Left kidney (tissue), 8 donors: ENCODE measurements at places on chromosomes 11 and 22.

DNA sequence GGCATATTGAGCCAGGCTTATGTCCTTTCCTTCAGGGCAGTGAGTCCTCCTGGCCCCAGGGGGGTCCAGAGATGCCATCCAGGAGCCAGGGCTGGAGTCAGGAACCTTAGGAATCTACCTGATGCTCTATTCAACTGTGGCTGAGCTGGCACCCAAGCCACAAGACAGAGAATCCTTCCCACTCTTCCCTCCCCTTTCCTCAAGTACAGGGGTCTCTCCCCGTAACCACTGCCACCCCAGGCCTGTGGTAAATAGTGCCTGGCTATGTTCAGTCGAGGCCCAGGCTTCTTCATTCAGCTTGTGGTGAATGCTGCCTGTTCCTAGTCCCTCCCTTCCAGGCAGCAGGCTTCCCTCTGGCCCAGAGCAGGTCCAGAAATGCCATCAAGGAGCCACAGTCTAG lies 45.5 kb upstream of the THY1 start:
- DNase-seq, result no peak

GRCh38 chr22:22753526-22754267 lies 109.3 kb downstream of the GGTLC2 start:
- DNase-seq, result peak; percentile 27

DNA sequence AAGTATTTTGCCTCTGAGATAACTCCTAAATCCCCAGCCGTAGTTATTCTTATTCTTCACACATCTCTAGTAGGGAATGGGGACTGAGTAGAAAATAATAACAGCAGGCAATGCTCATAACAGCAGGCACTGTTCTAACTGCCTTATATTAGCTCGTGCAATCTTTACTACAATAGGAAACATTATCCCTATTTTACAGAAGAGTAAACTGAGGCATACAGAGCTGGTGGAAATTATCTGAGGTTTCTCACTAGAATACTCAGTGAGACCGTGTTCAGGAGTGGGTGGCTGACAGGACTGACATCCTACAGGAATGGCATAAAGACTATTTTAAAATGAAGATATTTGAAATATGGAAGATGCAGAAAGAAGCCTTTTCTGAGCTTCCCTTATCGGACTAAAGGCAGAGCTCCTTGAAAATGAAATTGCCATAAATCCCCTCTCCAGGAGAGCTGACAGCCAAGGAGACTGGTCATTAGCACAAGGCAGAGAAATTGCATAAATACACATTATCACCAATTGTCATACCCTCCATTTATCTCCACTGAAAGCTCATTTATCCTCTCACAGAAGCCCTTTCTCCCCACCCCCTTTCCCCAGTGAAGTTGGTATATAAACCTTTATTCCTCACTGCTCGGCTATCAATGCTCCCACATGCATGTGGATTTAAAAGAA lies 93.9 kb downstream of the RASSF10 start:
- no peak for DNase-seq

DNA sequence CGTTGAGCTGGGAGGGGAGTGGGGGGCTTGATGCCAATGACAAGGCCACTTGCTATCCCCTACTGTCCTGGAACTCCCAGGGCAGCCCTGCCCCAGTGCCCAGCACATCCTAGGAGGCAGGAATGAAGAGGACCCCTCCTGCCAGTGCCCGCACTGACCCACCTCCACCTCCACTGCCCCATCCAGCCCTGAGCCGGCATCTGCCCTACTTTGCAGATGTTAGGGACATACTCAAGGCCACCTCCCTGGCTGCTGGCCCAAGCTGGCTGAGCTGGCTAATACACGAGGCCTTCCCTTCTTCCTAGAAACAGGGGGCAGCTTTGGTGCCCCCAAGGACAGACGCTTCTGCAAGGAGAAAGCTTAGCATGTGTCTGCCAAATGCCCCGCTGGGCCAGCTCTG lies 10.8 kb downstream of the DHCR7 start:
- DNase-seq, result no peak

GRCh38 chr11:2094354-2095197 lies 44.6 kb downstream of the IGF2 start:
- no peak for DNase-seq

- DNase-seq, result no peak
These were observed 90.2 kb downstream of the PLEKHA7 start for GRCh38 chr11:16923987-16924386.

GRCh38 chr11:4495487-4495886 lies 13.0 kb downstream of the OR52K1 start:
- no peak for DNase-seq

DNA sequence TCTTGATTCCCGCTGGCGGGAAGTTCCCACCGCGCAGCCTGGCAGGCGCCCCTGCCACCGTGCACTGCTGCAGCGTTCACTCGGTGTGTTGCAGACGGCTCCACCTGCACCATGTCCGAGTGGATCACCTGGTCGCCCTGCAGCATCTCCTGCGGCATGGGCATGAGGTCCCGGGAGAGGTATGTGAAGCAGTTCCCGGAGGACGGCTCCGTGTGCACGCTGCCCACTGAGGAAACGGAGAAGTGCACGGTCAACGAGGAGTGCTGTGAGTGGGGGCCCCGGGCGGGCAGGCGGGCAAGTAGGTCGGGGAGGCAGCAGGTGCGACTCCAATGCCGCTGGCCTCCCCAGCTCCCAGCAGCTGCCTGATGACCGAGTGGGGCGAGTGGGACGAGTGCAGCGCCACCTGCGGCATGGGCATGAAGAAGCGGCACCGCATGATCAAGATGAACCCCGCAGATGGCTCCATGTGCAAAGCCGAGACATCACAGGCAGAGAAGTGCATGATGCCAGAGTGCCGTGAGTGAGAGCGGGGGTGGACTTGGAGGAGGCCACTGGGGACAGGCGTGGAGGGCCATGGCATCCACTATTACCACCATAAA lies 99.7 kb downstream of the RRAS2 start:
- DNase-seq, result no peak

- no peak for DNase-seq
These were observed 13.4 kb downstream of the C11orf24 start for GRCh38 chr11:68258363-68258765.

DNA sequence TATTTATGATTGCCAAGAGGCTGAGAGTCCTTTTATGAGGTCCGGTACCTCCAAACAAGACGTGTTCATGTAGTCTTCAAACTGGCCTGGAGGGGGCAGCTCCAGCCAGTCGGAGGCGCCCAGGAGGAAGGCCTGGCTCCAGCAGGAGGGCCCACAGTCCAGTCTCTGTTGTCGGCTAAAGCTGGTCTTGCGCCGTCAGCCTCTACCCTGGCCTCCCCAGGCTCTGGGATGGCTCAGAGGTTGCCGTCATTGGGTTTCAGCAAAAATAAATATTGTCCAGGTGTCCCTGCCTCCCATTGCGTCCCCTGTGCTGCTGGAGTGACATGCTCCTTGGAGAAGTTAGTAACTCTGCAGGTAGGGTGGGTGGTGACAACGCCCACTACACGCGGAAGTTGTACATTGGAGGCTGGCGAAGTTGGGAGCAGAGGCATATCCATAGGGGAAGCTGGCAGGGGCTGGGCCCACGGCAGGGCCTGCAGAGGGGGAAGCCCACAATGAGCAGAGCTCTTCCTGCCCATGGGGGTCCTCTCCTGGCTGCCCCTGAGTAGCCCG lies 1.0 kb upstream of the SLC25A1 start:
- peak; percentile 79 for DNase-seq

- no peak for DNase-seq
These were observed 211.4 kb downstream of the ETS1 start for GRCh38 chr11:128375961-128376360.

DNA sequence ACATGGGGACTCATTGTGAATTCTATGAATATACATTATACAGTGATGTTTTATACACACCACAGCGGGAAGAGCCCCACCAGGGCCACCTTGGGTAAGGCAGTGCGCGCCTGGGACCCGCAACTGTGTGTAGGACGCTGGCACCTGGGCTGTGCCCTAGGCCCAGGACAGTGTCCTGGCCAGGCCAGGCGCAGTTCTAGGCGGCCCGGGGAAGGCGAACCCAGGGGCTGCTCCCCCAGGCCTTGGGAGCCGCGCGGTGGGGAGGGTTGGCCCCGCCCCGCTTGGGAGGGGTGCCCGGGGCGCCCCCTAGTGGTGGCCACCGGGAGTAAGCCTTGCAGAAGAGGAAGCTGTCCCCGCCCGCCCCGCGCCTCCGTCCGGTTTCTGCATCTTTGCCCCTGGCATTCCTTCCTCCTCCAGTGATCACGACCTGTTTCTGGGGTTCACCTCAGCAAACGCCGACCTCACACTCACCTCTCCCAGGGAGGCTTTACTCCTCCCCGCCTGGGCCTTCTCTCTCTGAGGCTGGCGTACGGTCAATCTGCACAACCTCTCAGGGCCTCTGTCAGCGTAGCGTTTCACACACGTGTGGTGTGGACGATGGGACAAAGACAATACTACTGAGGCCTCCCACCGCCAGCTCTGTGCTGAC lies 9.5 kb upstream of the EHD1 start:
- DNase-seq, result peak; percentile 68

DNA sequence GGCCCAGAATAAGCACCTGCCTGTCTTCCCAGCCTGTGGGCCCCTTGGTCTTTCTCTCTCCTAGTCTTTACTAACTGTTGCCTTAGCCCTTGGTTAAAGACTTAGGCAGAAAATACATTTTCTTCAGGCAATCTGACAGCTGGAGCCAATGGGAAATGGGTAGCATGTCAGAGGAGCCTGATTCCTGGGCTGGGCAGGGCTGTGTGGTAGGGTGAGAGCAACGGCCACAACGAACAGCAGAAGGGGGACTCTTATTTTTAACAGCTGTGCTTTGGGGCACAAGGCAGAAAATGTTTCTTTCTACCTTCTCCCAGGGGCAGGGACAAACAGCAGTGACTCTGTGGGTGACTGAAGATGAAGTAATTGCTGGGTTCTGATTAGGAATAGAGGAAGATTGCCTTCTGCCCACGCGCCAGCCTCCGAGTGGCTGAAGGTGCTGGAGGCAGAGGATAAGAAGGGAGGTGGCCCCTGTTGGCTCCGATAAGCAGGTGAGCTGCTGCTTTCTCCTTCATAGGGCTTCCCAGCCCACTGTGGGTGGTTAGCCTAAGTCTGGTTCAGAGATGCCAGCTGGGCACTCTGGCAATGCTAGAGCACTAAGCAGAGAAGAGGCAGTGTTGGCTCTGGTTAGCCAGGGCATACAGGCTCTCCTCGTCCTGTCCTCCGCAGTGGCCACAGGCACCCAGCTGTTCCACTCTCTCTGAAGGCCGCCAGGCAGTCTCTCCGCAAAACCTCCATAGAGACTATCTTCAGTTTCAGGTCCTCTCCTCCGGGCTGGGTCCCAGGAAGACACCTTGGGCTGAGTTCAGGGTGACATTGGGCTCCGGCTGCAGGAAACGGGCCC lies 1.5 kb downstream of the YPEL4 start:
- DNase-seq, result no peak

- no peak for DNase-seq
These were observed 142.6 kb upstream of the BLID start for GRCh38 chr11:122258446-122259194.

GRCh38 chr11:3808861-3809623 lies 682 bp downstream of the PGAP2 start:
- peak; percentile 46 for DNase-seq

DNA sequence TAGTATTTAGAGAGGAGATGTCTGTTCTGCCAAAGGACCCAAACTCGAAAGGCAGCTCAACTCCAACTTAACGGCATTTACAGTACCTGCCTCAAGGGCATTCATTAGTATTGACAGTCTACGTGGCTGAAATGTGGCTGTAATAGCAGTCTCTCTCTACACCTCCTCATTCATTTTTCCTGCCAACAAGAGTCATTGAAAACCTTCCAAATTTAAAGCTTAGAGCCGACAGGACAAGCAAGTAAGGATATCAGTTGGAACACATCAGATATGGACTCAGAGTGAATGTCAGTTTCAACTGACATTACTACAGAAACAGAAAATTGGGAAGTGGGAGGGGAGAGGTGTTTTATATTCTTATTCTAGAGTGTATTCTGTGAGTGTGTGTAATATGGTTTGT lies 253.1 kb downstream of the CADM1 start:
- DNase-seq, result no peak
